Gastroesophageal sphincter (tissue), 4 donors: ENCODE measurements at places on chromosomes 4 and X.

DNA sequence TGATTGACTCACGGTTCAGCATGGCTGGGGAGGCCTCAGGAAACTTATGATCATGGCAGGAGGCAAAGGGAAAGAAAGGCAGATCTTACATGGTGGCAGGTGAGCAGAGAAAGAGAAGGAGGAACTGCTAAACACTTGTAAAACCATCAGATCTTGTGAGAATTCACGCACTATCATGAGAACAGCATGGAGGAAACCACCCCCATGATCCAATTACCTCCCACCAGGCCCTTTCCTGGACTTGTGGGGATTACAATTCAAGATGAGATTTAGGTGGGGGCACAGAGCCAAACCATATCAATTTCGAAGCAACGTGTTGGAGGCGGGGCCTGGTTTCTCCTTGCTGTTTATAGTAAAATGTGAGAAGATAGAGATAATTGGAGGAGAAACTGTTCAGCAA is 167.4 kb downstream of the GABRB1 start:
- H3K27me3 ChIP-seq = no peaks in the 10 kb centered on the region
- H3K27ac ChIP-seq = no peak overlapping the region
- H3K36me3 ChIP-seq = no peaks in the 10 kb centered on the region
- no peak overlapping the region for H3K4me3 ChIP-seq
- H3K4me1 ChIP-seq = no peaks in the 10 kb centered on the region
- no peak for ATAC-seq

GRCh38 chr4:30714408-30715031 is 5.6 kb upstream of the PCDH7 start:
- no peaks in the 10 kb centered on the region for H3K36me3 ChIP-seq
- H3K27ac ChIP-seq = no peak overlapping the region
- no peak for ATAC-seq
- H3K27me3 ChIP-seq = peaks cover 5% of the 10 kb centered on the region

- H3K27ac ChIP-seq = no peak overlapping the region
- ATAC-seq = peak; percentile 54
- no peaks in the 10 kb centered on the region for H3K27me3 ChIP-seq
- H3K4me3 ChIP-seq = no peak overlapping the region
Observed at GRCh38 chr4:77044461-77045150, 31.2 kb downstream of the CCNI start.

DNA sequence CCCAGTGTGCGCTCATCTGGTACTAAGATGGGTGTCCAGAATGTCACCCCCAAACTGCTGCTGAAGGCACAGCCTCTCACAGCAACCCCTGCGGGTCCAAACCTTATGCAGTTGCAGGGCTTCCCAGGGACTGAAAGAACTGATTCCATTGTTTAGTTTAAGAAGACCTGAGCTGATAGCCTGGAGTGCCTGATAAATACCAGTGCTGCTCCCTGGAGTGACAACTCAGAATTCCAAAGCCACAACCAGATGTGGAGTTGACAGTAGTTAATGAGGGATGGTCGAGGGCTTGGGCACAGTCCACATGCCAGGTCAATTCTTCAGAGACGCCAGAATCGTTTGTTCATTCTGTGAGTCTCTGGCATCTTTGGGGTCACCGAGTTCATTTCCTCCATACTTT is 71.2 kb downstream of the LNX1 start:
- no peaks in the 10 kb centered on the region for H3K36me3 ChIP-seq
- H3K27ac ChIP-seq = no peak overlapping the region
- no peak for ATAC-seq
- no peak overlapping the region for H3K4me3 ChIP-seq
- no peaks in the 10 kb centered on the region for H3K4me1 ChIP-seq

DNA sequence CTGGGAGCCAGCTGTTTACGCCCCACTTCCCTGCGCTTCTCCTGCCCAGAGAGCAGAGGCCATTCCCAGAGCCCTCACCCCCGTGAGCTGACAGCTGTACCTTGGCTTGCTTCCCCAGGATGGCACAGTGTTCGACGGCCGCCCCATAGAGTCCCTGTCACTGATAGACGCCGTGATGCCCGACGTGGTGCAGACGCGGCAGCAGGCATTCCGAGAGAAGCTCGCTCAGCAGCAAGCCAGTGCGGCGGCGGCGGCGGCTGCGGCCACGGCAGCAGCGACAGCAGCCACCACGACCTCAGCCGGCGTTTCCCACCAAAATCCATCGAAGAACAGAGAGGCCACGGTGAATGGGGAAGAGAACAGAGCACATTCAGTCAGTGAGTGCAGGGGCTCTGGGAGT is 77.7 kb downstream of the GPR143 start:
- H3K4me1 ChIP-seq = no peaks in the 10 kb centered on the region
- no peaks in the 10 kb centered on the region for H3K36me3 ChIP-seq
- ATAC-seq = no peak
- H3K4me3 ChIP-seq = no peak overlapping the region

DNA sequence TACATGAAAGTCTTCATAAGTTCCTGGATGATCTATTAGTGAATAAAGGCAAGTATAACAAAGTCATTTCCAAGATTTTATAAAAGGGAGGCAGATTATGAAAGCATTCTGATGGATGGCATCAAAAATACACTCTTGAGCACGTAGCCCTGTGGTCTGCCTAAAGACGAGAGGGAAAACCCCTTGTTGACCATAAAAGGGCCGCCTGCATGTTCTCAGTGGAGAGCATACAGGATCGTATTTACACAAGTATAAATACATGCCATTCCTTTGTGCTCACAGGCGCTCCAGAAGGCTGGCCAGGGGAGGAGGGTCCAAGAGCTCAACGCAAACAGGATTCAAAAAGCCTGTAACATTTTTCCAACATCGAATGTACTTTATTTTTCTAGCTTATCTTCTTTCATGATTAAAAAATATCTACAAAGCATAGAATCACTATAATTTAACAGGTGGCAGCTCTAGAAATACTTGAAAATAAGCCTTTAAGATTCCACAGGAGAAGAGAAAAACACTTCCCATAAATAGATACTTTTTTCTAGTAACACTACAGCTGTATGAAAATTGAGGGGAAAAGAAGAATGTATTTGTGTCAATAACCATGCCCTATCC is 29.6 kb downstream of the PDGFC start:
- H3K4me3 ChIP-seq = peak overlapping the region; percentile 28
- H3K27me3 ChIP-seq = no peaks in the 10 kb centered on the region
- H3K36me3 ChIP-seq = no peaks in the 10 kb centered on the region
- peak overlapping the region; percentile 65 for H3K27ac ChIP-seq
- peak; percentile 80 for ATAC-seq
- H3K4me1 ChIP-seq = peaks cover 18% of the 10 kb centered on the region

DNA sequence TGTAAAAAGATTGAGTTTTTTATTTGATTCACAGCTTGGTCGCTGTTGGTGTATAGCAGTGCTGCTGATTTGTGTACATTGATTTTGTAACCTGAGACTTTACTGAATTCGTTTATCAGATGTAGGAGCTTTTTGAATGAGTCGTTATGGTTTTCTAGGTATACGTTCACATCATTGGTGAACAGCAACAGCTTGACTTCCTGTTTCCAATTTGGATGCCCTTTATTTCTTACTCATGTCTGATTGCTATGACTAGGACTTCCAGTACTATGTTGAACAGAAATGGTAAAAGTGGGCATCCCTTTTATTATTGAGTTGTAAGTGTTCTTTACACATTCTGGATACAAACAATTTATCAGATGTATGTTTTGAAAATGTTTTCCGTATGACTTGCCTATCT is 76.0 kb downstream of the ADGRG4 start:
- no peaks in the 10 kb centered on the region for H3K36me3 ChIP-seq
- ATAC-seq = no peak
- H3K4me3 ChIP-seq = no peak overlapping the region
- no peaks in the 10 kb centered on the region for H3K4me1 ChIP-seq
- H3K27ac ChIP-seq = no peak overlapping the region

DNA sequence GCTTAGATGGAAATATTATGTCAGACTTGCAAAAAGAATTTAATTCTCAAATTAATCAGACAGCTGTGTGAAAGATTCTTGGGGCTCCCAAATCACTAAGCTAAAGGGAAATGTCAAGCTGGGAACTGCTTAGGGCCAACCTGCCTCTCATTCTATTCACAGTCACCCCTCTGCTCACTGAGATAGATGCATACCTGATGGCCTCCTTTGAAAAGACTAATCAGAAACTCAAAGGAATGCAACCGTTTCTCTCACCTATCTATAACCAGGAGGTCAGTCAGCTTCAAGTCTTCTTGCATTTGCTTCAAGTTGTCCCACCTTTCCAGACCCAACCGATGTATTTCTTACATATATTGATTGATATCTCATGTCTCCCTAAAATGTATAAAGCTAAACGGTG is 882.7 kb downstream of the CENPC start:
- H3K27me3 ChIP-seq = no peaks in the 10 kb centered on the region
- no peak for ATAC-seq

- H3K4me1 ChIP-seq = no peaks in the 10 kb centered on the region
- no peak overlapping the region for H3K27ac ChIP-seq
- no peak overlapping the region for H3K4me3 ChIP-seq
Observed at GRCh38 chr4:74608151-74608949, 163.4 kb downstream of the AREG start.

GRCh38 chr4:88528861-88529260 is 5.3 kb upstream of the PYURF start:
- H3K27ac ChIP-seq = no peak overlapping the region
- H3K36me3 ChIP-seq = no peaks in the 10 kb centered on the region
- H3K4me3 ChIP-seq = no peak overlapping the region
- ATAC-seq = no peak
- peaks cover 28% of the 10 kb centered on the region for H3K4me1 ChIP-seq

GRCh38 chr4:98517218-98518021 is 141.0 kb downstream of the TSPAN5 start:
- no peak overlapping the region for H3K4me3 ChIP-seq
- no peaks in the 10 kb centered on the region for H3K4me1 ChIP-seq
- H3K36me3 ChIP-seq = no peaks in the 10 kb centered on the region
- ATAC-seq = no peak

DNA sequence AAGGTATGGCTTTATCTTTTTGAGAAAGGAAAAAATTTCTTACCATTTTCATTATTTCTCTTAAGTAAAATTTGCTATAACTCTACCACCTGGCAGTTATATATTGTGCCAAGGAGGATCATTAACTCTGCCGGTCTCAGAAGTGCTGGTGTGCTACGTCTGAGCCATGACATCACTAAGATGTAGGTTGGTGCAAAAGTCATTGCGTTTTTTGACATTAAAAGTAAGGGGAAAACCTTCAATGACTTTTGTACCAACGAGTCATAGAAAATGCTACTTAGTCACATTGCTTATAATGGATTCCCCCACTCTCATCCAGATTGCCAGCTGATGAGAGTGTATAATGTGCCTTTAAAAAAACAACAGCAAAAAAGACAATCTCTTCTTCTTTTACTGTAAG is 569.1 kb upstream of the GALNT7 start:
- no peak overlapping the region for H3K4me3 ChIP-seq
- H3K27ac ChIP-seq = no peak overlapping the region
- ATAC-seq = no peak
